ENCODE measurements at places on chromosomes 3 and 15.

GRCh38 chr3:98670020-98670419 is 76.6 kb upstream of the CPOX start:
- DNase-seq = no peak

DNA sequence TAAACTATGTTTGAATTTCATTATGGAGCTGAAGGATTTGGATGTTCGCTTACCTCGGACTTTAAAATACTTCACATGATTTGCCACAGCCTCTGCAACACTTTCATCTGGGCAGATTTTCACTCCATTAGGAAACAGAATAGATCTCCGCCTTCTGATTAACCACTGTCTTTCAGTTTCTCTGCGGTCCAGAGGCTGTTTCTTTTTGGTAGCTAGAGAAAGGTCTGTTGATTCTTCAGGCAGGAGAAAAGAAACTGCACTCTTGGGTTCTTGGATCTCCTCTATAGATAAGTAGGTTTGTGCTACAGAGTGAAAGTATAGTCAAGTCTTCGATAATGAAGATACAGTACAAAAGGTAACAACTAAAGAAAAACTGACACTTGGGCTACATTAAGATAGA is 844 bp downstream of the IMPG2 start:
- no peak for DNase-seq

GRCh38 chr3:31652296-31652695 is 119.6 kb downstream of the STT3B start:
- DNase-seq = no peak

GRCh38 chr15:96218623-96219455 is 111.7 kb upstream of the NR2F2 start:
- no peak for DNase-seq

DNA sequence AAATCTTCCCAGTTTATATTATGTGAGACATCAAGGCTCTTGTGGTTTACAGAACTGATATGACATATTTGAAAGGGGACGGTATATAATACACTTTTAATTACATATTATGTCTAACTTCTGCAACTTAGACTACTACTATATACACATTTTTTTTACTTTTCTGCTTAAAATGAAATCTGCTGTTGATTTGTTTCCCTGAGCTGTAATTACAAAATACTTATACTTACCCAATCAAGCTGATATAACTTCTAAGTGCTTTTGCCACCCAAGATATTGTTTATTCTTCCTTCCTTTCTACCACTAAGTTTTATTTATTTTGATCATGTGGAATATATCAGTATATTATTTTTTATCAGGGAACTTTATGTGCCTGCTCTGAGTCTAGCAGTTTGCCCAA is 654.0 kb upstream of the TGFBR2 start:
- no peak for DNase-seq

DNA sequence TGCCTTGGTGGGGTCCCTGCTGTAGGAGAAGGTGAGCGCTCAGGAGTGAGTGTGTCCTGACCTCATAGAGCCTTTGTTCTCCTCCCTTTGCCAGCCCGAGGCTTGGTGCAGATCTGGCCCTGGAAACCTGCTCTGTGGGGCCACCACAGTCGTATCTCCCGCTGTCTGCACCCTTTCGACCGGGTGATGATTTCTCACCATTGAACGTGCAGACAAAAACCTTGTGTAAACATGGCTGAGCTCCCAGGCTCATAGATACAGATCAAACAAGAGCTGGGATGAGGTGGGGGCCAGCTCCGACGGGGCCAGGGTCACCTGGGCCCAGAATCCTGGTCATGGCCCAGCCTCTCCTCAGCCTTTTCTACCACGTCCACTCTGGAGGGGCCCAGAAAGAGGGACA is 34.6 kb upstream of the ESYT3 start:
- no peak for DNase-seq

GRCh38 chr15:85128621-85129020 is 147.0 kb downstream of the PDE8A start:
- no peak for DNase-seq

DNA sequence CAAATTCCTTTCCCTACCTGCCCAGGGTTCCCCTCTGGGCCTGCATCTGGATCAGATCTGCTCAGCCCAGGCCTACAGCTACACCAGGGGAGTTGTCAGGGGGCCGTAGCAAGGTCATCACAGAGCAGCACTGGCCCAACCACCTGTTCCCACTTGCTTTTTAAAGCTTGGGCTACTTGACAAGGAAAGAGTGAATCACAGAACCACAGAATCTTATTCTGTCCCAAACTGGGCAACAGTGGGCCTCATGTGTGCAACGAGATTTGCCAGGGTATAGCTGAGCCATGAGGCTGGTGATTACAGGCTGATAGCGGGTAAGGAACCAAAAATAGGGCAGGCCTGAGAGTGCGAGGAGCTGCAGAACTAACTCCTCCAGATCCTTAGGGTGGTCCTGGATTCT is 66.7 kb downstream of the MYLK start:
- DNase-seq = no peak

- no peak for DNase-seq
Observed at GRCh38 chr3:32884591-32884990, 66.8 kb downstream of the TRIM71 start.

DNA sequence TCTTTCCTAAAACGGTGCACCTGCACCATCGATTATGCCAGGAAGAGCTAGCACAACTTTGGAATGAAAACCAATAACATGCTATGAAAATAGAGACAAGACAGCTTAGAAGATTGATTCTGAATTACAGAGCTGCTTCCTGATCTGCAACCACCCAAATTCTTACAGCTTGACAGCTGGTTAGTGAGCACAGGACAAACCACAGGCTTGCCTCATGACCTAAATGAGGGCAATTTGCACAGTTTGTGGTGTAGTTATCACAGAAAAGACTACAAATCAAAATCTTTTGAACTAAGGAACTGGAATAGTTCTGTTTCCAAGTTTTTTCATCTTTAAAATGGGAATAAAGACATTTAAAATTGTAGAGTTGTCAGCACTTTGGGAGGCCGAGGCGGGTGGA is 533.5 kb downstream of the NAALADL2 start:
- DNase-seq = no peak

DNA sequence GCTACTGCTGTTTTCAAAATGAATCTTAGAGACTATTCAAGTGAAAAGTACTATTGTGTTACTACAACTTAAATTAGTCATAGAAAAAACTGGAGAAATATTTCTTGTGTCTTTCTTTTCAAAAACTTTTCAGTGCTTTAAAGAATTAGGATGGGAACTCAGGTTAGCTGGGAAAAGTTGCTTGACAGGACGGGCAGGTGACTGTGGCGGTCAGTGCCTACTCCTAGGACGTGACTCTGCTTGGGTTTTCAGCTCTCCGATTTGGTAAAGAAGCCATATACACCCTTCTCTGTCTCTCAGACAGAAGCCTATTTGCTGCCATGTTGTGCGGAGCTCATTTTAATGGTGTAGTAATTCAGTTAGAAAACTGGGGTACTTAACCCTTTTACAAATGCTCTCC is 89.8 kb upstream of the CACNA2D3 start:
- no peak for DNase-seq

- no peak for DNase-seq
Observed at GRCh38 chr3:23738944-23739343, 66.8 kb upstream of the UBE2E1 start.

DNA sequence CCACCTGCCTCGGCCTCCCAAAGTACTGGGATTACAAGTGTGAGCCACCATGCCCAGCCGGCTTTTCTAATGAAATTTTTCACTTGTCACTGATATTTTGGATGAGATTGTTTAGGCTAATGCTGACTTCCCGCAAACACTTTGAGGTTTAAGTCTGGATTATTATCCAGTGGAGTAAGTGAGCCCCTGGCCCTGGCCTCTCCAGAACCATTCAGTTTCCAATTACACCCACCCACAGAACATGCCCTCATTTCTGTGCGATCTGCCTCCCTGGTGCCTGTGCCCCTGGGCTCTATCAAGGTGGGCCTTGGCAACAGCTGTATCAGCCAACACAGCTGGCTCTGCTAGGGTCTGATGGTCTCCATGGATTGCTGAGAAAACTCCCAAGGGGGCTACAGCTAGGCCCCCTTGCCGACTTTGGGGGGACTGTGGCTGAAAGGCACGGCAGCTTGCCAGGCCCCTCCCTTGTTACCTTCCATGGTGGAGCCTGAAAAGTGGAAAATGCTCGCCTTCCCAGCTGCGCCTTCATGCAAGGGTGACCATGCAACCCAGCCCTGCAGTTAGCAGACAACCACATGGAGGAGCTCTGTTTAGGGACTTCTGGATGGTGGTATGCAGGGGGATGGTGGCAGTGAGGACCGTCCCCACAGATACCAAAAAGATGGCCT is 288.9 kb downstream of the FAM43A start:
- no peak for DNase-seq

GRCh38 chr3:45406772-45407171 is 18.4 kb downstream of the LARS2 start:
- no peak for DNase-seq

DNA sequence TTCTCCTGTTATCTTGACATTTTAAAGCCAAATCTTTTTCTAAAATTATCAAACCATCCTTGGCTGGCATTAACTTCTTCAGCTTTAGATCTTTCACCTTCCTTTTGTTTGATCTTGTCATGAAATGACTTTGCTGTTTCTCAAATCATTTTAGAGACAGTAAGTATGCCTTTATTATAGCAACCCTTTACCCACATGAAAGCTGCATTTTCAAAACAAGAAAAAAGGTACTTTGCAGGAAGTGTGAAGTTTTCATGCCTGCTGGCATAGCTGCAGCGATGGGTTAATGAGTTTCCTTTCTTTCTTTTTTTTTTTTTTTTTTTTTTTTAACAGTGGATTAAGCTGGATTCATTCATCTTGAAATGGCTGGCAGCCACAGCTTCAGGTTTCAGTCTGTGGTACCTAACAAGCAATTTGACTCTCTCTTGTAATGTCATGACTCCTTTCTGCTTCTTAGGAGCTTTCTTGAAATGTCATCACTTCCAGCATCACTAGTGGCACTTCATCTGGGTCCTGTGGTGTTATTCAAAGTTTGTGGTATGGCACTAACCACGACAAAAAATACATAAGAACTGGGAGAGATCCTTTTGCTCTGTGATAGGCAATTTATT is 18.8 kb downstream of the SLC25A26 start:
- DNase-seq = no peak

DNA sequence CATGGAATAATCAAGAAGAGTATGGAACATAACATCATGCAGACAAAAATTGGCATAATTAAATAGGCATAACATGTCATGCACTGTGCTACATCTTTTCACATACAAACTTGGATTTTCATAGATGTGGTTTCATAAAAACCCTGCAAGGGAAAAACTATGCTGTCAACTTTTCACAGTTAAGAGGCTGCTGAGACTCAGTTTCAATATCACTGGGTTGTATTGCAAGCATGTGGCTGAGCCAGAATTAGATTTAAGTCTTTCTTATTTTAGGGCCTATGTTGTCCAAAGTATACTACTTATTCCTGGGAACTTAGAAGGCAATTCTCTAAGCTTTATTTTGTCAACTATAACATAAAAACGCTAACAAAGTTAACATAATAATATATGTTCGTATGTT is 70.7 kb upstream of the LSAMP start:
- DNase-seq = no peak

GRCh38 chr3:21989341-21990042 is 238.5 kb upstream of the ZNF385D start:
- DNase-seq = no peak

DNA sequence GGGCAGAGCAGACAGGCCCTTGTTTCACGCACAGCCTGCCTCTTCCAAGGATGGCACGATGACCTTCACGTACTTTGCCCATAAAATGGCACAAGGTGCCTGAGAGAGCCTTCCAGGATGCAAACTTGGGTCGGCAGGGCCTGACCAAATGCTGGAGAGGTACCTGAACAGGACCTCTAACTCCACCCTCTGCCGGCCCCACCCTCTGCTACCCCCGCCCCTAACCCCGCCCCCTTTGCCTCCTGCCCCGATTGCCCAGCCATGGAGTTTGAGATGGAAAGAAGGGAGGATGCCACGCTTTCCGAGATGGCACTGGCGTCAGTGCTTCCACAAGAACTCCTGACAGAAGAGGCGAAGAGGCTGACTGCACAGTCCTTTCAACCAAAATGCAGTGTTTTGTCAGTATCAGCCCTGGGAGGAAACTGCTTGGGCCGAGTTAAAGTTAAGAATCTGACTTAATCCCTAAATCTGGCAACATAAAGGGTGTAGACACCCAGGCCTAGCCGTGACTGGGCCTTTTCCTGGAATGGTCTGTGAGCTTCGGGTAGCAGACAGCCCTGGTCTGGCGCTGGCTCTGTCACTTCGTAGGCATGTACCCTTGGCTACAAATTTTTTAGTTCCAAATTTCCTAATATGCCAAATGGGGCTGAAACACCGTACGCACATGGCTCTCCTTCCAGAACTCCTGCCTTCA is 230.3 kb upstream of the RGMA start:
- no peak for DNase-seq

DNA sequence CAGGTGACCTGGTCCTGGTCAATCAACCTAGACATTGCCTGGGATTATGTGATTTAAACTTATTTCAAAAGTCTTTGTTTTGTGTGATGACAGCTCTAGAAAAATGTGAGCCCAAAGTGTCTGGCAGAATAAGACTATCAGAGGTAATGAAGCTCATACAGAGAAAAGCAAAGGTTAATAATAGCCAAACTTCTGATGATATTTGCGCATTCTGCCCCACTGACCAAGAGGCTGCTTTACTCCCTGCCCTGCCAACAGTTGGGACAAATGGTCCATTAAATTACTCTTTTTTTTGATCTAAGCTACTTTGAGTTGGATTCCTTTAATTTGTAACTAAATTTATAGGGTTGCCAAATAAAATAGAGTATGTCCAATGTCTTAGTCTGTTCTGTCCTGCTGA is 911.2 kb downstream of the MCTP2 start:
- DNase-seq = no peak

- no peak for DNase-seq
Observed at GRCh38 chr15:58506783-58507668, 75.2 kb downstream of the LIPC start.

GRCh38 chr3:116423945-116424344 is 21.3 kb downstream of the LSAMP start:
- DNase-seq = no peak

DNA sequence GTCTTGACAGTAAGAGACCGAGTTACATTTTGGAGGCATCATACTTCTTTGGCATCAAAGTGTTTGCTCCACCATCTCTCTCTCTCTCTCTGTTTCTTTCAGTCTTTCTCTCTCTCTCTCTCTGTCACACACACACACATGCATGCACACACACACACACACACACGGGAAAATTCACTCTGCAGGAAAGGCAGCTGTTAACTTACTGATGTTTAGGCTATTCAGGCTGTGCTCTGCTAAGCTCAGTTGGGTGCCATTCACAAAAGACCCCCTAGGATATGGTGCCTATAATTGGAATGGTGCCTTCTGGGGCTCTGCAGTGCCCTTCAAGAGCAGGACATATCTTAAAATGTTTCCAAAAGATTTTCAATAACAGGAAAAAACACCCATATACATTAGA is 78.2 kb downstream of the KCNH8 start:
- DNase-seq = no peak

GRCh38 chr15:35657679-35658311 is 111.8 kb upstream of the DPH6 start:
- no peak for DNase-seq

DNA sequence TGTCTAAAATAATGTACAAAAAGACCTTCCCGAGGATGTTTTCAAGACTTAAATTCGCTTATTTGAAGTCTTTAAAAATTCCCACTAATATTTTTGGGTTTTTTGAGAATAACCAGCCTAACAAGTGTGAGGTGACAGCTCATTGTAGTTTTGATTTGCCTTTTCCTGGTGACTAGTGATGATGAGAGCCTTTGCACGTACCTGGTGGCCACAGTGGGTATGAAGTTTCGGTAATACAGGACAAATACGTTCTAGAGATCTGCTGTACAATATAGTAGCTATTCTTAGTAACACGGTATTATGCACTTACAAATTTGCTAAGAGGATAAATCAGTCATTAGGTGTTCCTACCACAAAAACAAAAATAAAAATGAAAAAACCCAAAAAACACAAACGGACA is 124.9 kb downstream of the GRM7 start:
- DNase-seq = no peak

All from hematopoietic multipotent progenitor cell treated with erythropoietin and hydrocortisone succinate and interleukin-3 and kit ligand, for 17 days (in vitro differentiated cells).